Spinal cord (tissue), 10 donors: ENCODE measurements at places on chromosomes 1 and 21. TPM values are rescaled to one million over a fixed set of nuclear protein-coding genes. Genes with fewer than 3 reads are reported as not detected.
A peak's percentile ranks its signal among the peaks of the same experiment; 100 is the strongest.

GRCh38 chr1:247437551-247438505 lies 20.1 kb downstream of the OR2B11 start:
- no peak for DNase-seq

- DNase-seq = no peak
These were observed 8.3 kb downstream of the SHISA4 start for GRCh38 chr1:201896951-201897391.

DNA sequence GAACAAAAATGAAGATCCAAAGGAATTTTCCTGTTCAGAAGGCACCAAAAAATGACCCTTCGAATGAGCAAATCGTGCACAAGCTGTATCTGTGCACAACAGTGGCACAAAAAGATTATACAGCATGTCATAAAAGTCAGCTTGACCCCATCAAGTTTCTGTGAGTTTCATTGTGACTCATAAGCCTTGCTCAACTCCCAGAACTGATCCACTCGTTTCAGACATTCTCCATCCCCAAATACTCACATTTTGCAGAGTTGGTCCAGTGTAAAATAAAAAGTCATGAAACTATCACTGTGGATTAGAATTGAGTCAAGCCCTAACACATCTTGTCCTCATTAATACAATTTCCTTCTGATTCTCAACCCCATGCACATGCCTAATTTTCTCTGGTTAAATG lies 174.7 kb upstream of the PKN2 start:
- no peak for DNase-seq

DNA sequence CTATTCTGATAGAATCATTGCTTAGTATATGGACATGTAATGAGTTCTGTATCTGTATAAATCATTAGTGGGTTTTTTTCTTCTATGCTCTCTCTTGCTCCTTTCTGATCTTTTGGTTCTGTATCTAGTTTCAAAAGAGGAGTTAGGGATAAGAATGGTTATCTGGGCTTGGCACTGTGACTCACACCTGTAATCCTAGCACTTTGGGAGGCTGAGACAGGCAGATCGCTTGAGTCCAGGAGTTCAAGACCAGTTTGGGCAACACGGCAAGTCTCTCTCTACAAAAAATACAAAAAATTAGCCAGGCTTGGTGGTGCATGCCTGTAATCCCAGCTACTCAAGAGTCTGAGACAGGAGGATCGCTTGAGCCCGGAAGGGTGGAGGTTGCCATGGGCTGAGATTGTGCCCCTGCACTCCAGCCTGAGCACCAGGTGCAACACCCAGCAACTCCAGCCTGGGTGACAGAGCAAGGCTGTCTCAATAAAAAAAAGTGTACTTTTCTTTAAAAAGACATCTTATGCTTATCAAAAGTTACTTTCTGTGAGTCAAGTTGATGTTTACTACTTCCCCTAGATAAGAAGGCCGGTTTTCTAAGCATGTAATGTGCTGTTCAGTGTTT lies 27.7 kb upstream of the AXDND1 start:
- DNase-seq = no peak

DNA sequence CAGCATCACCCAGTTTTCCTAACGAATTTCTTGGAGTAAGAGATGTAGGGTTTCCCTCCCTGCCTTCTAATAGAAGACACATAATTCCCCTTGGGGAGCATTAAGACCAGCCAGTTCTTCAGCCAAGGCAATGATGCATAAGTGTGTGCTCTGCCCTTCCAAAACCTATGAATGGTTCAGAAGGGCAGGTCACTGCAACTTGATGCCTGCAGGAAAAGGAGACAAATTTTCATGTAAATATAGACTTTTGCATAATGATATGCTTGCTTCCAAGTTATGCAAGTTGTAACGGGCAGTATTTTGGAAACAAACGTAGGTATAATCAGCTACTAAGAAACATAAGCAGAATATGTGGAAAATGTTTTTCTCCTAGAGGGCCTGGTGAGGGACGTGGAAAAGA lies 31.6 kb downstream of the PTGS2 start:
- no peak for DNase-seq

- DNase-seq = no peak
These were observed 46.4 kb downstream of the ABCG1 start for GRCh38 chr21:42265231-42265812.

- DNase-seq = peak; percentile 53
These were observed 4.2 kb upstream of the CCT8 start for GRCh38 chr21:29077651-29078090.

GRCh38 chr1:86461482-86461881 lies 7.2 kb upstream of the CLCA1 start:
- DNase-seq = no peak

- no peak for DNase-seq
These were observed 117.1 kb downstream of the LRIG2 start for GRCh38 chr1:113190078-113190477.

PRDM16 gene
- polyA plus RNA-seq = 6.1 TPM

LMX1A gene
- polyA plus RNA-seq = 0.99 TPM

PRDM2 gene
- 56.3 TPM for polyA plus RNA-seq

UHMK1 gene
- 27.7 TPM for polyA plus RNA-seq

ADGRL4 gene
- 11.1 TPM for polyA plus RNA-seq

GBP5 gene
- polyA plus RNA-seq = 0.33 TPM
